ENCODE measurements at places on chromosomes 3 and 15. TPM values are rescaled to one million over a fixed set of nuclear protein-coding genes. Genes with fewer than 3 reads are reported as not detected.

The NTRK3 gene
- 2.1 TPM for total RNA-seq

The TERC gene
- total RNA-seq = 11.8 TPM

The CADM2 gene
- 3.1 TPM for total RNA-seq

The GPR27 gene
- total RNA-seq = 13.4 TPM

The GOLGA8S gene
- total RNA-seq = 0.50 TPM

The SKOR1 gene
- 1.1 TPM for total RNA-seq

The GATM gene
- 7.3 TPM for total RNA-seq

The TGM4 gene
- 0.09 TPM for total RNA-seq

The C15orf62 gene
- 0.44 TPM for total RNA-seq

The RAMAC gene
- total RNA-seq = 33.0 TPM

The FANCD2 gene
- 17.9 TPM for total RNA-seq

The PDZRN3 gene
- 42.9 TPM for total RNA-seq

The BUB1B gene
- 38.2 TPM for total RNA-seq

The DCLK3 gene
- 0.07 TPM for total RNA-seq

The GPR171 gene
- total RNA-seq = not detected

The PRSS50 gene
- total RNA-seq = 4.8 TPM

The PYGO1 gene
- 29.6 TPM for total RNA-seq

The SCN5A gene
- 1.8 TPM for total RNA-seq

The ATP11B gene
- total RNA-seq = 76.1 TPM

The SAMMSON gene
- not detected for total RNA-seq

DNA sequence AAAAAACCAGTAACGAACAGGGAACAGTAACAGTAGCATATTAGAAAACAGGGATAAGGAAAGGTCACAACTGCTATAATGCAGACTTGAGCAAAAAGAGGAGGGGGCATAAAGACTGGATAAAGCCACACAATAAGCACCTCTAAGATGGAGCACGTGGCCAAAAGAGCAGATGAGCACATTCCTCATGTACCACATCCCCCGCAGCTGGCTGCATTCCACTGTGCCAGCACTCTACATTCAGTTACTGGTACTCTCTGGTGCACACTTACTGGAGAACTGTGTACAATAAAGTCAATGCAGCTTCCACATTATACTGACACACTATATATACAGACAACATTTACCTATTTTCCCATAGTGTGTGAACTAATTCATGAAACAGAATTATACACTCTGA is 64.7 kb downstream of the UBE3A start:
- DNase-seq = no peak
- no peaks in the 10 kb centered on the region for H3K27me3 ChIP-seq
- peaks cover 11% of the 10 kb centered on the region for H3K4me1 ChIP-seq
- no peak overlapping the region for H3K27ac ChIP-seq
- H3K36me3 ChIP-seq = peaks cover 51% of the 10 kb centered on the region

- peaks cover 71% of the 10 kb centered on the region for H3K36me3 ChIP-seq
- H3K27ac ChIP-seq = no peak overlapping the region
- H3K4me3 ChIP-seq = no peak overlapping the region
- no peaks in the 10 kb centered on the region for H3K4me1 ChIP-seq
- no peak for DNase-seq
Measured at GRCh38 chr15:96285305-96285704, 45.2 kb upstream of the NR2F2 start.

- no peak overlapping the region for H3K4me3 ChIP-seq
- peaks cover 26% of the 10 kb centered on the region for H3K36me3 ChIP-seq
- peaks cover 7% of the 10 kb centered on the region for H3K4me1 ChIP-seq
- H3K27me3 ChIP-seq = no peaks in the 10 kb centered on the region
- no peak overlapping the region for H3K27ac ChIP-seq
Measured at GRCh38 chr3:45464336-45465170, 76.2 kb downstream of the LARS2 start.

GRCh38 chr3:69825446-69825845 is 86.2 kb downstream of the MITF start:
- no peak overlapping the region for H3K27ac ChIP-seq
- H3K4me1 ChIP-seq = peaks cover 18% of the 10 kb centered on the region
- H3K36me3 ChIP-seq = no peaks in the 10 kb centered on the region

GRCh38 chr3:42473083-42473932 is 29.1 kb upstream of the VIPR1 start:
- H3K4me3 ChIP-seq = no peak overlapping the region
- H3K4me1 ChIP-seq = peaks cover 11% of the 10 kb centered on the region
- no peak for DNase-seq
- H3K27ac ChIP-seq = no peak overlapping the region
- peaks cover 22% of the 10 kb centered on the region for H3K27me3 ChIP-seq

- peaks cover 25% of the 10 kb centered on the region for H3K36me3 ChIP-seq
- DNase-seq = no peak
- no peak overlapping the region for H3K27ac ChIP-seq
- H3K4me1 ChIP-seq = peaks cover 41% of the 10 kb centered on the region
Measured at GRCh38 chr3:128481438-128481942, 11.5 kb downstream of the GATA2 start.

DNA sequence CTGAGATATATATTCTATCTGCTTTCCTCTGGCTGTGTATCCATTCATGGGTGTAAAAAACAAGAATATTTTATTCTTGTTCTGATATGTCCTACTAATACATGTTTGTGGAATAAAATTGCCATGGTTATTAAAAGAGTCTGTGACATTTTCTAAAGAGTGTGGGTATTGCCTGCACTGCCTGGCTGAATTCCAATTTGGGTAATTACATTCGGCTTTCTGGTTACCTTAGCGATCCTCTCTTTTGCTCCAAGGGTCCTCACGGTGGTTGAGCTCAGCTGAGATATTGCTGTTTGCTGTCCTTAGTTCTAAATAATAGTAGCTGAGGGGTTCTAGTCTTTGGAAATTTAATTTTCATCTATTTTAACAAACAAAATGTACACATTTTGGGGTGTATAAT is 301.4 kb upstream of the DNAJC19 start:
- no peak overlapping the region for H3K27ac ChIP-seq
- no peaks in the 10 kb centered on the region for H3K4me1 ChIP-seq
- H3K36me3 ChIP-seq = no peaks in the 10 kb centered on the region

GRCh38 chr3:64627471-64628321 is 60.1 kb downstream of the ADAMTS9 start:
- H3K27ac ChIP-seq = no peak overlapping the region
- DNase-seq = no peak
- peaks cover 10% of the 10 kb centered on the region for H3K4me1 ChIP-seq
- no peak overlapping the region for H3K4me3 ChIP-seq
- H3K36me3 ChIP-seq = peaks cover 39% of the 10 kb centered on the region

DNA sequence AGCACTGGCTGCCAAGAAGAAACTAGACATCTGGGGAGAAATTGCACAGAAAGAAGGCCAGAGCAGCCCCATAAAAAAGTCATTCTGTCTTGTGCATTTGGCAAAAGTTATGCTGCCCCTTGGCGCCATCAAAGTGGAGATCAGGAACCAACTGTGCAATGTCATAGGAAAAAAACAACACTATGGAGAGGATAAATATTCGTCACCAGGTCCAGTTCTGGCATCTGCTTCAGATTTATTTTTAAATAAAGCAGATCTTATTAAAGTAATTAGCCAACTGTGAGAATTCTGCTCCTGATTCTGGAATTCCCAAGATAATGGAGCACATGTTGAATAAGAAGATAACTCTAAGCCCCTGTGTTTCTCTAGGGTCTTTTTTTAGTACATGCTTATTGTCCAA is 500.0 kb upstream of the IL12A start:
- H3K27ac ChIP-seq = no peak overlapping the region
- H3K27me3 ChIP-seq = no peaks in the 10 kb centered on the region
- no peaks in the 10 kb centered on the region for H3K36me3 ChIP-seq
- H3K4me1 ChIP-seq = no peaks in the 10 kb centered on the region
- H3K4me3 ChIP-seq = no peak overlapping the region

DNA sequence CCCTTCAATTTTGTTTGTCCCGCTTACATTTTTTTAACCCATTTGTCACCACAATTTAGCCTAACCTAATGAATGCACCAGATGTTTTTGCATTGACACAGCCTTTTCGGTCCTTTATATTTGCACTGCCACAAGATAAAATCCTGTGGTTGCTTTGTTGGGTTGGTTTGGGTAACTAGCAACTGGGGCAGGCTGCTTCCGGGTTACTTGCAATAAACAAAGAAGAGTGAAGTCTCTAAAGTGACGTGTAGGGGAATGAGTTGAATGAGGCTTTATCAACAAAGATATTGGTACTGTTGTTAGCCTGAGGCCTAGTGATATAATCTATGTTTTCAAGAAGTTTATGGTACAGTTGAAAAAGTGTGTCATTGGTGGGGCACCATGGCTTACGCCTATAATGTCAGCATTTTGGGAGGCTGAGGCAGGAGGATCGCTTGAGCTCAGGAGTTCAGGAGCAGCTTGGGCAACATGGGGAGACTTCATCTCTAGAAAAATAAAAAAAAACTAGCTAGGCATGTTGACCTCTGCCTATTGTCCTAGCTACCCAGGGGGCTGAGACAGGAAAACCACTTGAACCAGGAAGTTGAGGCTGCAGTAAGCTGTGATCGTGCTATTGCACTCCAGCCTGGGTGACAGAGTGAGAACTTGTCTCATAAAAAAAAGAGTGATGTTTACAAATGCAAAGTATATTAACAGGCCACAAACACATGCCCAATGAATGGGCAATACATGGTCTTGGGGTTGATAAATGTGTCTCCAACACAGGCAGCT is 121.8 kb downstream of the OXSM start:
- DNase-seq = no peak
- no peaks in the 10 kb centered on the region for H3K27me3 ChIP-seq
- no peak overlapping the region for H3K4me3 ChIP-seq
- no peak overlapping the region for H3K27ac ChIP-seq
- H3K36me3 ChIP-seq = no peaks in the 10 kb centered on the region
- no peaks in the 10 kb centered on the region for H3K4me1 ChIP-seq

GRCh38 chr3:76888856-76889255 is 151.0 kb upstream of the ROBO2 start:
- no peak overlapping the region for H3K4me3 ChIP-seq
- H3K27ac ChIP-seq = no peak overlapping the region
- no peaks in the 10 kb centered on the region for H3K36me3 ChIP-seq
- no peaks in the 10 kb centered on the region for H3K27me3 ChIP-seq
- peaks cover 9% of the 10 kb centered on the region for H3K4me1 ChIP-seq
- no peak for DNase-seq

GRCh38 chr15:29936353-29937049 is 114.2 kb upstream of the TJP1 start:
- no peaks in the 10 kb centered on the region for H3K36me3 ChIP-seq
- no peak for DNase-seq
- H3K4me3 ChIP-seq = no peak overlapping the region
- no peak overlapping the region for H3K27ac ChIP-seq

GRCh38 chr3:132486099-132486498 is 68.8 kb downstream of the DNAJC13 start:
- H3K27ac ChIP-seq = no peak overlapping the region
- no peaks in the 10 kb centered on the region for H3K4me1 ChIP-seq
- peaks cover 15% of the 10 kb centered on the region for H3K36me3 ChIP-seq
- no peak for DNase-seq
- H3K4me3 ChIP-seq = no peak overlapping the region
- no peaks in the 10 kb centered on the region for H3K27me3 ChIP-seq

- H3K27me3 ChIP-seq = no peaks in the 10 kb centered on the region
- no peak for DNase-seq
- H3K4me3 ChIP-seq = no peak overlapping the region
- no peak overlapping the region for H3K27ac ChIP-seq
Measured at GRCh38 chr3:183981990-183982644, 35.6 kb downstream of the ABCC5 start.

DNA sequence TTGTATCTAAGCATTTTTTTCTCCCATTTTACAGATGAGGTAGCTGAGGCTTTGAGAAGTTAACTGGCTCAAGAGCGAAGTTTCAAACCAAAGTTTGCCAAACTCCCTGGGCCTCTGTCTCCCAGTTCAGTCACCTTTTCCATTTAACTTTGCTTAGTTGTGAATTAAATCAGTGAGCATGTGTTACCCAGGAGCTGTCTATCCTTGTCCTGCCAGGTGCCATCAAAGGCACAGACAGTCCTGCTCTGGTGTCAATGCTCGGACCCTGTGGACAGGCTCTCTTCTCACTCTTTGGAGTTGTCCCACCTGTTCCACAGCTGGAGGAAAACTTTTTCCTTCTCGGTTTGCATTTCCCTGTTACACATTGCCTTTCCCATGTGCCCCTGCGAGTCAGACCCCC is 8.6 kb downstream of the EPHB1 start:
- peaks cover 83% of the 10 kb centered on the region for H3K27me3 ChIP-seq
- no peak overlapping the region for H3K27ac ChIP-seq

- H3K36me3 ChIP-seq = no peaks in the 10 kb centered on the region
- H3K27me3 ChIP-seq = peaks cover 9% of the 10 kb centered on the region
- no peak overlapping the region for H3K27ac ChIP-seq
- no peak overlapping the region for H3K4me3 ChIP-seq
- H3K4me1 ChIP-seq = peaks cover 44% of the 10 kb centered on the region
Measured at GRCh38 chr3:73349657-73350056, 275.1 kb downstream of the PDZRN3 start.

GRCh38 chr3:51945031-51945840 is 3.1 kb downstream of the PARP3 start:
- no peaks in the 10 kb centered on the region for H3K36me3 ChIP-seq
- H3K27me3 ChIP-seq = no peaks in the 10 kb centered on the region
- no peak overlapping the region for H3K4me3 ChIP-seq
- H3K4me1 ChIP-seq = peaks cover 21% of the 10 kb centered on the region
- H3K27ac ChIP-seq = no peak overlapping the region

DNA sequence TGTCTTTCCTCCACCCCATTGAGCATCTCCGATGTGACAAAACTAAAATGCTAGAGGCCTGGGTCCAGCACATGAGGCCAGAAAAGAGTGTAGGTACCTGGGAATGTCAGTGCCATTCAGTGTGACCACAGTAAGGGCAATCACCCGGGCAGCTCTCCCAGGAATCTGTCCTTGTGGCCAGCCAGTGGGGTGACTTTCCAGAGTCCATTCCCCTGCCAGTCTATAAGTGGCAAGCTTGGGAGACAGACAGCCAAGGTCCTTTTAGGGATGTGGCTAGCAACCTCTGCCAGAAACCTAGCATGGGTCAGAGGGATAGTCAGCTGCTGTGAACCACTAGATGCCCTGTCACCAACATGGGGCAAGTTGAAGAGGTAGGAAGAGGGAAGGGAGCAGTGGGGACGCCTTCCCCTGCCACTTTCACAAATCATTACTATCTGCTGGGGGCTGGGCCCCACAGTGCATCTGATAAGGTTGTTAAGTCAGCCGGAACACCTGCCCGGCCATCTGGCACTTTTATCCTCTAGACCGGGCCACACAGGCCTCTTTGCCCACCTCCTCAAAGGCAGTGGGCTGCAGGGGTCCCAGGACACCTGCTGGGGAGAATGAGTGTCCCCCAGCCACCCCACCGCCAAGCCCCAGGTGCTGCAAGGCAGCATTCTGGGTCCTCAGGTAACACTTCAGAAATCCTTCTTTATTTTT is 24.8 kb upstream of the DET1 start:
- DNase-seq = no peak
- peaks cover 14% of the 10 kb centered on the region for H3K4me1 ChIP-seq
- H3K27me3 ChIP-seq = peaks cover 16% of the 10 kb centered on the region
- H3K27ac ChIP-seq = peak overlapping the region; percentile 68

- H3K27me3 ChIP-seq = no peaks in the 10 kb centered on the region
- no peak overlapping the region for H3K27ac ChIP-seq
- no peaks in the 10 kb centered on the region for H3K36me3 ChIP-seq
- H3K4me1 ChIP-seq = no peaks in the 10 kb centered on the region
Measured at GRCh38 chr3:27990324-27990723, 251.1 kb upstream of the CMC1 start.

Measured in mesothelial cell of epicardium (in vitro differentiated cells).